Kasumi-1 (cell line): ENCODE measurements at places on chromosomes 2 and 18.

DNA sequence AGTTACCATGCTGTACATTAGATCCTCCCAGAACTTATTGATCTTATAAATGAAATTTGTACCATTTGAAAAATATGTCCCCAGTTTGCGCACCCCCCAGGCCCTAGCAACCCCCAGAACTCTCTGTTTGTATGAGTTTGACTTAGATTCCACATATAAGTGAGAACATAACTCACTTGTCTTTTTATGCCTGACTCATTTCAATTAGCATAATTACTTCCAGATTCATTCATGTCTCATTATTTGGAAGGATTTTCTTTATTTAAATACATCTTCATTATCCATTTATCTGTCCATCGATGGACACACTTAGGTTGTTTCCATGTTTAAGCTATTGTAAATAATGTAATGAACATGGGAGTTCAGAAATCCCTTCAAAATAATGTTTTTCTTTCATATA lies 705.9 kb downstream of the CCDC85A start:
- no peak for DNase-seq

DNA sequence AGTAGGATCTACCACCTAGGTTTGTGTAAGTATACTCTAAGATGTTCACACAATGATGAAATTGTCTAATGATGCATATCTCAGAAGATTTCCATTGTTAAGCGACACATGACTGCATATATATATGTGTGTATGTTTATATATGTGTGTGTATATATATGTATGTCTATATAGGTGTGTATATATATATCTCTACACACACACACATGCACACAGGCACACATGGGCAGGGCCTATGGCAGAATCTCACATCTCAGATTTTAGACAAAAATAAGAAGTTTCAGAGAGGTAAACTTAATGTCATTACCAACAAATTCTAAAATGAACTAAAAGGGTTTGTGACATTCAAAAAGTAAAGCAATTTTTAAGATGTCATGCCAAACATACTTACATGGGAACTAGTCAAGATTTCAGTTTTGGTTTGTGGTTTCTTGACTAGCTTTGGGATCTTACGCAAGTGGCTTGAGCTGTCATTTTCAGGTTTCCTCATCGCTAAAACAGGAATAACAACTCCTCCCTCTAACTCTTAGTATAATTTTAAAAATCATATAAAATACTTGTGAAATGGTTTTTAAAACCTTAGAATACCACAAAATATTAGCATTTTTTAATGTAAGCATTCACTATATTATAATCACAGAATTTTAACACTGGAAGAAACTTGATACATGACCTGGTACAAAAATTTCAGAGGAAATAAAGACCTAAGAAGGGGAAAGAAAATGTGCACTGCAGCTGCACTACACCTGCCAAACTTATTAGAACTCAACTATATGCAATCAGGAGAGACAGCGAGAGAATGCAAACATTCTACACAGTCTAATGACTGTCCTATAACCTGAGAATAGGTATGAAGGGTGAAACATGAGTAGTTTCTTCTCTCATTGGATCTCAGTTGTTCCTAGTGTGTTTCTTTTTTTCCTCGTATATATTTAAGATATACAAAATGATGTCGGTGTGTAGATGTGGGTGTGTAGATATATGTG lies 75.7 kb downstream of the TTC21B start:
- DNase-seq = peak; percentile 83

- DNase-seq = no peak
Observed at GRCh38 chr2:199646439-199646838, 188.7 kb upstream of the SATB2 start.

GRCh38 chr2:236250286-236250685 lies 13.9 kb downstream of the ASB18 start:
- no peak for DNase-seq

- DNase-seq = no peak
Observed at GRCh38 chr2:233029321-233029720, 3.2 kb upstream of the NEU2 start.

- DNase-seq = no peak
Observed at GRCh38 chr2:31483246-31483645, 68.7 kb upstream of the XDH start.

DNA sequence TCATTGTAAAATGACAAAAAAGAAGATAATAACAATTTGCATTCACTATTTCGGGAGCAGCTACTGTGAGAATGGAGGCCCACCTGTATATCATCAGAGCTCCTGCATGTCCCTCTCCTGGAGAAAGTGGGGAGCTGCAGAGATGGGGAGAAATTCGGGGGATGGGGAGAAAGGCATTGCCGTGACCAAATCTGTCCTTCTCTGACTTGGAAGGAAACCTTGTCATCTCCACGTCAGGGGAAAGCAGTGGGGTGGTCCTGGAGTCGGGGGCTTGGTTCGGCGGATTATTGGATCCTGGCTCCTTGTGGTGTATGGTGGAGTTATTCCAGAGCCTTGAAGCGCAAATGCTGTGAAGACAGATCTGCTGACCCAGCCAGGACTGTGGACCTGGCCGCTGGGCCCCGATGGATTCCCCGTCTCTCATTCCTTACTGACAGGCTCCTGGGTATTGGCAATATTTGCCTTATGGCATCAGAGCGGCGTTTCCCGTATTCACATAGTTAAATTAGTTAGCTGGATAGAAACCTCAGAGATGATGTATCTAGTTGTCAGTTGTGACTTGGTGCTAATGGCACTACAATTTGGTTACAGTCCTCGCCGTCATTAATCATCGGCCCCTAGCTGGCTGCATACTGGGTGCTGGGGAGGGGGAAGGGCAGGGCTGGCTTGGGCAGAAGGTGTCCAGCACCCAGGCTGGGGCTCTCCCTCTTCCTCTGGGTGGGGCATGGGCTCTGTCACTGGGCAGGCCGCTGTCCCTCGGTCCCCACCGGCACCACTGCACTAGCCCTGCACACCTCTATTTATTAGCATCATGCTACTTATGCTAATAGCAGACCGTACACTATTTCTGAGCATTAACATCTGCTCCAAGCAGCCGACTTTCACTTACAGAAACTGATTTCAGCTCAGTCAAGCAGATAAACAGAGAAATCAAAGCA lies 31.7 kb downstream of the CELF4 start:
- no peak for DNase-seq

- DNase-seq = no peak
Observed at GRCh38 chr2:165924946-165925345, 28.6 kb downstream of the TTC21B start.

DNA sequence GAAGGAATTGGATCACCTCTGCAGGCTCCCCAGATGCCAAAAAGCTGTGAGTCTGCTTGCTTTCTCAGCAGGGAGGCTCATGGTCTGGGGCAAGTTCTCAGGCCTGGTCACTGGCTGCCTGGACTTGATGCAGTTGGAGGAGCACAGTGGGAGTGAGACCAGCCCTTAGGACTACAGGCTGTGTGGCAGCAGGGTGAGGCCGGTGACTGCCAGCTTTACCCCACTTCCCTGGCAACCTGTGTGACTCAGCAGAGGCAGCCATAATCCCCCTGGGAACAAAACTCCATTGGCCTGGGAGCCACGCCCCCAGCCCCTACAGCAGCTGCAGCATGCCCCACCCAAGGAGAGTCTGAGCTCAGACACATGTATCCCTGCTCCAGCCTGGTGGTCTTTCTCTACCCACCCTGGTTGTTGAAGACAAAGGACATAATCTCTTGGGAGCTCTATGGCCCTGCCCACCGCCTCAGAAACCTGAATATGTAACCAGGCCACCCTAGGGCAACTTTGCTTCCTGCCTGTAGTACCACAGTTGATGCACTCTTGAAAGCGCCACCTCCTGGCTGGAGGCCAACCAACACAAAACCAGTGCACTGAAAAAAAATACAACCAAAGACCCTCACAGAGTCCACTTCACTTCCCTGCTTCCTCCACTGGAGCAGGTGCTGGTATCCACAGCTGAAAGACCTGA lies 106.8 kb upstream of the SPATS2L start:
- no peak for DNase-seq

- DNase-seq = no peak
Observed at GRCh38 chr2:160471950-160472349, 21.7 kb downstream of the RBMS1 start.

GRCh38 chr2:14944562-14945346 lies 312.2 kb downstream of the LRATD1 start:
- no peak for DNase-seq

DNA sequence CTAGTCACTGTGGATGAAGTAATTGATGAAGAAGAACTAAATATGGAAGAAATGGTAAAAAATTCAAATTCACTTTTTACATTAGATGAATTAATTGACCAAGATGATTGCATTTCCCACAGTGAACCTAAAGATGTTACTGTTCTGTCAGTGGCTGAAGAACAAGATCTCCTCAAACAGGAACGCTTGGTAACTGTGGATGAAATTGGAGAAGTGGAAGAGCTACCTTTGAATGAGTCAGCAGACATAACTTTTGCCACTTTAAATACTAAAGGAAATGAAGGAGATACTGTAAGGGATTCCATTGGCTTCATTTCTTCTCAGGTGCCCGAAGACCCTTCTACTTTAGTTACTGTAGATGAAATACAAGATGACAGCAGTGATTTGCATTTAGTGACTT lies 26.6 kb upstream of the DYSF start:
- DNase-seq = no peak

GRCh38 chr2:237170020-237170419 lies 84.3 kb downstream of the COPS8 start:
- DNase-seq = no peak

GRCh38 chr2:206336861-206337260 lies 62.4 kb downstream of the ZDBF2 start:
- no peak for DNase-seq
